ENCODE measurements at places on chromosomes 7 and 10.

GRCh38 chr10:1270906-1271305 is 214.7 kb downstream of the WDR37 start:
- no peak for DNase-seq

- no peak for DNase-seq
Observed at GRCh38 chr10:75969031-75969430, 537.6 kb downstream of the LRMDA start.

- no peak for DNase-seq
Observed at GRCh38 chr7:107441581-107442422, 28.1 kb upstream of the GPR22 start.

- DNase-seq, result no peak
Observed at GRCh38 chr7:98338441-98338840, 57.0 kb downstream of the BRI3 start.

DNA sequence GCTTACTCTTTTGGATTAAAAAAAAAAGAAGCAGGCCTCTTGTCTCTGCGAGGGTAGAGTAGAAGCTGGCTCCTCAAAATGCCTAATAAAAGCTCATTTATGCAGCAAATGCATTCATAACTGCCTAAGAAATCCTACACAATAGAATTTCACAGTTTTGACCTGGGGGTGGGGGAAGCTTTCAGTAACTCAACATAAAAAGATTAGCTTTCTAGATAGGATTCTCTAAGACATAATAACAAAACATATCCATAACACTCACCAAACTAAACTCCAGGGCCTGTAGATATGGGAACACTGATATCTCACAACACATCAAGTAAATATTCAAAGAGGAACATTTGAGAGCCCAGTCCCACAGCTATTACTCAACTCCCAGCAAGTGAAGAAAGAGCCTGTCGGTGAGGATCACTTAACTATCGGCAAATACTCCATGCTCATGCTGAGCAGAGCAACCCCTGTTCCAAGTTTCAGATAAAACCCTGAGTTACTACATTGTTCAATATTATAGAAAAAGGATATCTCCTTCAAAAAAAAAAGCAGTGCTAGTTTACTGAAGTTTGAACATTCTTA is 88.1 kb downstream of the COBL start:
- no peak for DNase-seq

DNA sequence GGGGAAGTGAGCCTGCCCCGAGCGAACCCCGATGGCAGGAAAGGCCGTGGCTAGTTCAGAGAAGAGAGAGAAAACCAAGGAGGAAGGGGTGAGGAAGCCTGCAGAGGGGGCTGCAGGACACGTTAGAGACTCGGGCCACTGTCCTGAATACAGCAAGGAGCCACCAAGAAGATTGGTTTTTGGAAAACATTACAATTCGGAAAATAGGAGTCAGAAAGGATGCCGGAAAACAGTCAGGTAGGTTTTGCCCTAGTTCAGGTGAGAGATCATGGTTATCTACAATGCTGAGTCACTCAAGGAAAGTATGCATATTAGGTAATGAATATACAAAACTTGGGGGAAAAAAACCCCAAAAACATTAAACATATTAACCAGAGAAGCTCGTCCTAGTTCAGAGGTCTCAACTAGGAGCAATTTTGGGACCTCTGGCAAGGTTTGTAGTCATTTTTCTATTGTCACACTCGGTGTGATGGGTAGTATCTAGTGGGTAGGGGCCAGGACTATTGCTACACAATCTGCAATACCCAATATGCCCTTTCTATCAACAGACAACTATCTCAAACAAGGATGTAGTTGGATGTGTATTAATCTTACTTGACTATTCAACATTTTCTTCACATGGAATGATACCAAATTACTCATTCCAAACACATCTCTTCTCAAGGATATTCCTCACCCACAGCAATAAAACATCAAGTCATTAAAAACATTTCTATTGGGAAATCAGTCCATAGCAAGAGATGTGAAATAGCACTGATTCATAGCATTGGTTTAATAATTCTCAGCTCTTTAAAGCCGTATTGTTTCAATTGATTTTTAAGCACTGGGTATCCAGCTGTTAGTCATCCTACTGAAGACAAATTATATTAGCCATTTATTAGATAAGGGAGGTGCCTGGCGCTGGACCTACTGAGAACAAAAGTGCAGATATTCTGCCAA is 74.4 kb upstream of the RSU1 start:
- DNase-seq, result peak; percentile 64

GRCh38 chr10:30639946-30640786 is 10.6 kb upstream of the LYZL2 start:
- no peak for DNase-seq

- no peak for DNase-seq
Observed at GRCh38 chr7:27410812-27411544, 168.4 kb downstream of the EVX1 start.

GRCh38 chr7:86130268-86130667 is 513.4 kb upstream of the GRM3 start:
- no peak for DNase-seq

Data from activated T-cell treated with anti-CD3 and anti-CD28 coated beads, Interleukin-2, amount 50 U/mL, for 24 hours (primary cell).